ENCODE measurements at places on chromosomes 16 and 17.

GRCh38 chr16:28983644-28984043, 1.2 kb upstream of the LAT start:
- no peak for DNase-seq

DNA sequence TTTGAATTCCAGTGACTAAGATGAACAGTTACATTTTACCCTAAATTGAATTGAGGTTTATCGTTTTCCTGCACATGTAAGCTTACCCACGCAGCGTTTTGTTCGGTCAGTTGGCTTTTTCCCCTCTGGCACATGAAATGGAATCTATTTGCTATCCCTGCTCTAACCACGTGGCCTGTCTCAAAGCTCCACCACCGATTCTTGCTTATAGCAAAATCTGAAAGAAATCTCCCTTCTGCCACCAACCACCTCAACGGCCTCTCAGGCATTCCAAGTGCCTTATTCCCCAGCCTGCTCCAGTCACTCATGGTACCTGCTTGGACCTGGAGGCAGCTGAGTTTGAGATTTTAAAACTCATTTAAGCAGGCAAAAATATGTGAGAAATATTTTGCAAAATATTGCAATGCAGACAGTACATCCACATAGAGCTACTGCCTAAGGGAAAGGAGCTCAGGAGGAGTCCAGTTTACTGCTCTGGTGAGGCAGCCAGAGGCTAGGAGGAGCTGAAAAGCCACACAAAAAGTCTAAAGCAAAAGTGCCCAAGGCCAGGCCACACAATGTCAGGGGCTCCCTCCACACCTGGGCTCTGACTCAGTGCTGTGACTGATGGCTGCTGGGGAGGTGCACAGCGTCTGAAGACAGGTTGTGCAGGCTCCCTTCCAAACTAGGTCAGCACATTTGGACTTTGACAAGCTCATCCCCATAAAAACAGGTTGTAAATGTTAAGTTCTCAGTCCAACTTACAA, 26.4 kb downstream of the ARHGAP17 start:
- DNase-seq: peak; percentile 80

- no peak for DNase-seq
These were observed 10.1 kb downstream of the ST6GALNAC2 start for GRCh38 chr17:76575570-76575969.

DNA sequence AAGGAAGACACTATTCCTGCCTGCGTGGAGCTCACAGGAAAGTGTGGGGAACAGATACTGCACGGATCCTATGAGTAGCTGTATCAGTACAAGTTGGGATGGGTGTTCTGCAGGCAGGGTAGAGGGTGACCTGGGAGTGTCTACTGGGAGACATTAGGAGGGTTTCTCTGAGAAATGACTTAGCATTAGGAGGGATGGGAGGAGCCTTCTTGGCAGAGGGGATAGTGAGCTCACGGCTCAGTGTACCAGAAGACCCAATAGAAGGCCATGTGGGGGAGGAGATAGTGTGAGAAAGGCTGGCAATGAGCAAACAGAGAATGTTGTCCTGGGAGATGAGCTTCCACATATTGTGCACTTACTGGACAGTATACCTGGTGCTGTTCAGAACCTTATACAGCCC, 109.1 kb downstream of the MSI2 start:
- DNase-seq: no peak

- no peak for DNase-seq
These were observed 81.4 kb upstream of the DYNLRB2 start for GRCh38 chr16:80459331-80459777.

DNA sequence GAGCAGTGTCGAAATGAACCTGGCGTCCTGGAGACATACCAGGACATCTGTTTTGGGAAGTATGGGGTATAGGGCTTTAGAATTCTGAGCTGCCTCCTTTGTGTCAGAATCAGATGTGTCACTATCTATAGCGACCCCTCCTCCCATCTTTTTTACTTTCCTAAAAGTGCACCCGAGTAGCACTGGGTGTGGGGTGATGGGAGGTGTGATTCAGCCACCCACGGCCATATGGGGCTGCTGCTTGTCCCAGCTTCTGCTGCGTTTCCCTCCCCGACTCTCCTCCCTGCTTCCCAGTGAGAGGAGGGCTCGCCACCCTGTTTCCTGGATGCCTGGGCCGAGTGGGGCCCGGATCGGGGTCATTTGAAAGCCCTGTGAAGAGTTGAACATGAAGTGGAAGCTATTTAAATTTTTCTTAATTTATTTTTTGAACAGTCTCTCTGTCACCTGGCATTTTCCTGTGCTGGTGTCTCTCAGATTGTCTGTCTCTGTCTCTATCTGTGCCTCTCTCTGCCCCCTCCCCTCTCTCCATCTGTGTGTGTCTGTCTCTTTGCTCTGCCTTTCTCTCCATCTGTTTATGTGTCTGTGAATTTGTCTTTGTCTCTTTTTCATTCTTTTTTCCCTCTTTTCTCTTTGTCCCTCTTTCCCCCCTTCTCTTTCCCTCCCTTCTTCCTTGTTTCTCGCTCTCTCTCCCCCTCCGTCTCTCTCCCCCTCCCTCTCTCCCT, 638.8 kb upstream of the EEF2KMT start:
- no peak for DNase-seq

GRCh38 chr16:3096362-3096761, 2.7 kb downstream of the ZSCAN10 start:
- DNase-seq: no peak

- DNase-seq: no peak
These were observed 37.6 kb upstream of the ZC3H18 start for GRCh38 chr16:88532434-88533241.

GRCh38 chr17:80198144-80198661, 21.9 kb downstream of the SGSH start:
- no peak for DNase-seq

GRCh38 chr17:57556977-57557376, 188.1 kb downstream of the CCDC182 start:
- no peak for DNase-seq

- no peak for DNase-seq
These were observed 282.7 kb upstream of the TNRC6C start for GRCh38 chr17:77675816-77676215.

- no peak for DNase-seq
These were observed 1.4 kb downstream of the PLD2 start for GRCh38 chr17:4808378-4808767.

DNA sequence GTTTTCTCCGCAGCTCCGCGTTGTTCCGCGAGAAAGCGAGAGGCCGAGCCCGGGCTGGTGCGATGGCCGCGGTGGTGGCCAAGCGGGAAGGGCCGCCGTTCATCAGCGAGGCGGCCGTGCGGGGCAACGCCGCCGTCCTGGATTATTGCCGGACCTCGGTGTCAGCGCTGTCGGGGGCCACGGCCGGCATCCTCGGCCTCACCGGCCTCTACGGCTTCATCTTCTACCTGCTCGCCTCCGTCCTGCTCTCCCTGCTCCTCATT, 404 bp downstream of the EMC6 start:
- DNase-seq: no peak

DNA sequence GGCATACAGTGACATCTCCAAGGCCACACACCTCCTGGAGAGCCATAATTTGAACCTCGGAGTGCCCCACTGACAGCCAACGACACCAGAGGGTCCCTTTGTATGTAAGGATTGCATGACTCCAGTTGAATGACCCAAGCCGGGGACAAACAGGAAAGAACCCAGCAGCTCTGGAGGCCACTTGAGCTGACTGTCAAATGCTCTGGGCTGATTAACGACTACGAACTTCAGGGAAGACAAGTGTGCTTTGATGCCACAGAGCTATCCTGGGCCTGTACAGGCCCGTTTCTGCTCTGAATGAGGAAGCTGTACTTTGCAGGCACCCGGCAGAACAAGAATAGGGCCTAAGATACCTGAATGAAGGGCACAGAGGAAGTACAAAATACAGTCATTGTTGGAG, 404.6 kb downstream of the SLC39A11 start:
- DNase-seq: no peak

DNA sequence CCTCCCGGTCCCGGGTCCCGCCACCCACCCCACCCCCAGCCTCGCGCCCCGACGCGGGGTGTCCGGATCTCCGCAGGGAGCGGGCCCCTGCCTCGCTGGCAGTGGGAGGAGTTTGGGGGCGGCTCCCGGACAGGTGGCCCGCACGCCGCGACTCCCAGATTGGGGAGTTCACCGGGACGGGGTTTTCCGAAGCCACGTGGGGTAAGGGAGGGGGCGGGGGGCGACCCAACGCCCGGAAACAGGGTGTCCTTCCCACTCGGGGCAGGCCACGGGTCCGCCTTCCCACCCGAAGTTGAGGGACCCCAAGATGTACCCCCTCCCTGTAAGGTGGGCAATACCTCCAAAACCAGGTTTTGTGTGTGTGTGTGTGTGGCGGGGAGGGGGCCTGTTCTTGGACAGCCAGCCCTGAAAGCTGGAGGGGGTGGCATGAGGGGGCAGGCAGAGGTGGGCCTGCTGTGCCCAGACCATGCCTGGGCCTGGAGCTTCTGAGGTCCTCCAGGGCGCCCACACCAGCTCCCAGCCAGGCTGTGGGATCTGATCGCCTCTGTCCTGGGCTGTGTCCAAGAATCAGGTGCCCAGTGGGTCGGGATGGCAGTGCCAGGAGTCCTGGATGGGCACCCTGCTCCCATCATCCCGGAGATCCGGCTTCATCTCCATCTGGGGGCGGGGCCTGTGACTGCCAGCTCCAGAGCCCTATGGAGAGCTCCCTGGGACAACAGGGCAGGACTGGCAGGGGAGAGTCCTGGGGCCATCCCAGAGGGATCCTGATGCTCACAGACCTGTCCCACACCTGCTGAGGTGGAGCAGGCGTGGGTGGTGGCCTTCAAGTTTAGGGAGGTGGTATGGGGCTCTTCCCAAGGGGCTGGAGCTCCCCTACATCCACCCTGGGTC, 767 bp downstream of the SYNGR2 start:
- no peak for DNase-seq

DNA sequence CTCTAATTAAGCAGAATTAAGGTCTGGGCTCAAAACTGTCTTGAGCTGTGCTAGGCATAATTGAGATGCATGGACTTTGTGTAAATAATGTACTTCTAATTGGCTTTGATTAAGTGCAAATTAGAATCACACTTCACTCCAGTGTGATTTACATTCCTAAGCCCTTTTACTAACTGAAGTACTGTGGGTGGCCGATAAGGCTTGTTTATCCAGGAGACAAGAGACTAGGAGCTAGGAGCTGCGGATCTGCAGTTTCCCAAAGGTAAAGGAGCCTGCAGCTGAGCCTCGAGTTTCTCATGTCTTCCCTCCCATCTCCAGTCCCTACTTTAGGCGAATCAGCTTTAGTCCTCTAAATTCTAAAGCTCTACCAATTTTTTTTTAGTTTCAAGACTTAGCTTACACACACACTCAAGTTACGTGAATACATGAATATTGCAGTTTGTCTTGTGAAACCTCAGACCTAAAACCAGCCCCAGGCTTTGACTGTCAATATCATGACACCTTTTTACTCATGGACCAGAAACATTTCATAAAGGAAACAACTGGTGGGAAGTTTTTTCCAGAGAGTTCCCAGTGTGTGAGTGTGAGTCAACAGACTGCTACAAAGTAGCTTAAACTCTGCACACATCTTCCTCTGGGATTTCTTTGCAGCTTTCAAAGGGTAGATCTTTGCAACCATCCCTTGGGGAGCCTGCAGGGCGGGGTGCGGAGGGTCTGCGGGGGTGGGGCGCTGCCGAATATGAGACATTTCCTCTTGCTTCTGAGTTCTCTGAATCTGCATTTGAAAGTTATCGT, 113.9 kb upstream of the TBX2 start:
- peak; percentile 86 for DNase-seq

DNA sequence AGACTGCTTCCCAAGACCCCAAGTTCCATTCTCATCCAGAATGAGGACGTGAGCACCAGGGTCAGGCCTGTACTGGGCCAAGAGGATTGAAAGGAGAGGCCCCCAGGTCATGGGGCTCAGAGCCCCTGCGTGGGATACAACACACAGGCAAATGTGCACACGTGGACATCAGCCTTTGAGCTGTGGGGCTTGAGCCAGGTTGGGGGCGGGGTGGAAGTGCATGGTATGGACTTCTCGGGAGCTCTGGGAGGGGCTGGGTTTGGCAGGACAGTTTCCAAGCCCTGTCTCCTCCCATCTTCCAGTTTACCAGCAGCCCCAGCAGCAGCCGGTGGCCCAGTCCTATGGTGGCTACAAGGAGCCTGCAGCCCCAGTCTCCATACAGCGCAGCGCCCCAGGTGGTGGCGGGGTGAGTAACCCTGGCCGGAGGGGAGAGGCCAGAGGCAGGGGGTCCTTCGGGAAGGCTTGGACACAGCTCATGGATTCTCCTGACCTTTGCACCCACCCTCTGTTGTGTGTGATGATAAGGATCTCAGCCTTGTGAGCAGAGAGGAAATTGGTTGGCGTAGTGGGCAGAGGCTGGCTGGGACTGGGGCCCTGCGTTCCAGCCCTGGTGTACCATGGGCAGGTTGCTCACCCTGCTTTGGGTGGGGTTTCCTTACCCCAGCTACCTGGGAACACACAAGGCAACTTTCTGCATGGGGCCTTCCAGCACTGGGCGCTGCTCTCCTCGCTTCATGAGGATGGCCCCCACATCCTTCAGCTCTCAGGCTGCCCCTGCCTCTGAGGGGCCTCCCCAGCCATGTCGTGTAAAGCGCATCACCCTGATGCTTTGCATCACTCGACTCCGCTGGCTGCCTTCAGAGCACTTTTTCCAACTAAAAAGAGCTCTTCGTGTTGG, 10.4 kb upstream of the LASP1NB start:
- no peak for DNase-seq

DNA sequence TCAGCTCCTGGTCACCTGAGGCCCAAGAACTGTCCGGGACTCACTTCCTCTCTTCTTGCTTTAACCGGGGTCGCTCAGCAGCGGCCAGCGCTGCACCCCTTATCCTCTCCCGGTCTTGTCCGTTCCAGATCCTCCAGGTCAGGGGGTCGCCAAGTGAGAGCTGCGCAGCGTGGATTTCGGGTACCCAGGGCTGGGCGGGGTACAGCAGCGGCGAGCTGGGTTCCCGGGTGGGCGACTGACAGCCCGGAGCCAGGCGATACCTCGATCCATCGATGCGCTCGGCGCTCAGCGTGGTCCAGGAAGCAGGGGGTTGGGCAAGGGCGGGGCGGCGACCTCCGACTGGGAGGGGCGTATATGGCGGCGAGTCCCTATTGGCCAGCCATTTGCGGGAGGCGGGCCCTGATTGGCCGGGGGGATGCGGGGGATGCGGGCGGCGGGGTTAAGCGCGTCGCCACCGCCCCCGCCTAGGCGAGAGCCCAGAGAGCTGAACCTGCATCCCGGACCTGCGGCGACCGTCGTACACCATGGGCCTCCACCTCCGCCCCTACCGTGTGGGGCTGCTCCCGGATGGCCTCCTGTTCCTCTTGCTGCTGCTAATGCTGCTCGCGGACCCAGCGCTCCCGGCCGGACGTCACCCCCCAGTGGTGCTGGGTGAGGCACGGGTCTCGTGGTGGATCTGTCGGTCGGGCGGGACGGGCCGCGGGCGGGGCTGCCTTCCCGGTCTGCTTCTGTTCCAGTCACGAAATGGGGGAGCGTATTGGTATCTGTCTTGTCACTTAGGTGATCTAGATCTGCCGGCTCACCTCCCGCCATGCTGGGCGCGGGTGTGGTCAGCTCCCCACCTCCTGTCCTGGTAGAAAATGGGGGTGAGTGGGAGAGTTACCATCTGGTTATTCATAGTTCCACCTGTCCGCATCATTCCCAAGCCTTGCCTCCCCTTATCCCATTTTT, at the start of gene PLA2G15:
TSS of gene PLA2G15 (plus strand) at position 471 of the 951 bp plus-strand sequence. CDS start at position 525, 54 bp downstream.
- peak; percentile 97 for DNase-seq

All from choroid plexus epithelial cell (primary cell).